GM12892 (cell line): ENCODE measurements at places on chromosomes 4 and X.

DNA sequence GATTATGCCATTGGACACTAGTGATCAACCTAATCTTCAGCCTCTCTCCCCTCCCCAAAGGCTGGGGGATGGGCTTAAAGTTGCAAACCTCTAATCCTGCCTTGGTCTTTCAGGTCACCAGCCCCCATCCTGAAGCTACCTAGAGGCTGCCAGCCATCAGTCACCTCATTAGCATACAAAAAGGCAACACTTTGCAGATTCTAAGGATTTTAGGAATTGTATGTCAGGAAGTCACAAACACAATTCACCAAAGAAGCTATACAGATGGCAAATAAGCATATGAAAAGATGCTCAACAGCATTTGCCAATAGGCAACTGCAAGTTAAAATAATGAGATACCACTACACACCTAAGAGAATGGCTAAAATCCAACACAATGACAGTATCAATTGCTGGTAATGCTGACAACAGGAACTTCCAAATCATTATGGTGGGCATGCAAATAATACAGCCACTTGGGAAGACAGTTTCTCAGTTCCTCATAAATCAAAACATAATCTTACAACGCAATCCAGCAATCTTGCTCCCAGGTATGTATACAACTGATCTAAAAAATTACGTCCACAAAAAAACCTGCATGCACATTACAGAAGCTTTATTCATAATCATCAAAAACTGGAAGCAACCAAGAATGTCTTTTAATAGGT lies 9.0 kb upstream of the PIM2 start:
- no peak for DNase-seq

DNA sequence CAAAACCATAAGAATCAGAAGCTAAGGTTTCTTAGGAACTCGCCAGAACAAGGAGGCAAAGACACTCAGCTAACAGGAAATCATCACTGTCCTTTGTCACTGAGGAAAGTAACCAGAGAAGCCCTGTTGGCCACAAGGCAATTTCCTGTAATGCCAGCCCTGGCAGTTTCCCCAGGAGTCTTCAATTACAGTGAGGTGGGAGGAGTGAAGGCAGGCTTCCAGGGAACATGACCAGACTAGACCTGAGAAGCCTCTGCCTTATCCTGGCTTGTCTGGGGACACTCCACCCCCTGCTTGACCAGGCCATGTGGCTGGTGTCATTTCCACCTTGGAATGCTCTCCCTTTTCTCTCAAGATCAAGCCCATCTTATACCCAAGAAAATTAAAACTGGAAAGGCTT lies 125.3 kb downstream of the COL4A6 start:
- DNase-seq = no peak

GRCh38 chrX:80747832-80748231 lies 61.8 kb downstream of the BRWD3 start:
- DNase-seq = no peak

DNA sequence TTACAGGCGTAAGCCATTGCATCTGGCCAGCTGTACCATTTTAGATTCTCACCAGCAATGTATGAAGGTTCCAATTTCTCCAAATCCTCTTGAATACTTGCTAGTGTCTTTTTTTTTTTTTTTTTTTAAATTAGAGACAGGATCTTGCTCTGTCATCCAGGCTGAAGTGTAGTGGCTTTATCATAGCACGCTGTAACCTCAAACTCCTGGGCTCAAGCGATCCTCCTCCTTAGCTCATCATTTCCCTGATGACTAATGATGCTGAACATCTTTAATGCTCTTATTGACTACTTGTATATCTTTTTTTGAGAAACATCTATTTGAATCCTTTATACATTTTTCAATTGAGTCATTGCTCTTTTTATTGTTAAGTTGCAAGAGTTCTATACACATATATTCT lies 40.3 kb downstream of the HDAC8 start:
- DNase-seq = no peak

DNA sequence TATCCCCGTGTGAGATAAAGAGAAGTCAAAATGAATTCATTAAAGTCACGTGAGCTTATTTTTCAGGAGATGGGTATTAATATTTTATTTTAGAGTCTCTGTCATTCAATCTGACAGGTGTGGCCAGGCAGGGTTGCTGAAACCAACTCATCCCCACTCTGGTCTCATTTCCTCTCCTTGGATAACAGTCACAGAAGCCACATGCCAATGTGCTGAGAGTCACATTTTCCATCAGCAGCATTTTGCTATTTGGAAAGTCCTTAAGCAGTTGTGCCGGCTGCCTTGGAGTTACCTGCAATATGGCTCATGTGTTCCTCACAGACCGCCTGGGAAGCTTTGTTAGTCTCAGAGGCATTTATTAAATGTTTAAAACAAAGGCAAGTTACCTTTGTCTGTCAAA lies 302.3 kb downstream of the DCHS2 start:
- no peak for DNase-seq

- DNase-seq = no peak
Measured at GRCh38 chr4:1294891-1295290, 5.2 kb downstream of the MAEA start.

GRCh38 chr4:102772738-102773340 lies 12.1 kb upstream of the MANBA start:
- DNase-seq = no peak

GRCh38 chr4:13912966-13913365 lies 285.4 kb upstream of the BOD1L1 start:
- DNase-seq = no peak

GRCh38 chrX:132802033-132802432 lies 156.4 kb downstream of the HS6ST2 start:
- DNase-seq = no peak

DNA sequence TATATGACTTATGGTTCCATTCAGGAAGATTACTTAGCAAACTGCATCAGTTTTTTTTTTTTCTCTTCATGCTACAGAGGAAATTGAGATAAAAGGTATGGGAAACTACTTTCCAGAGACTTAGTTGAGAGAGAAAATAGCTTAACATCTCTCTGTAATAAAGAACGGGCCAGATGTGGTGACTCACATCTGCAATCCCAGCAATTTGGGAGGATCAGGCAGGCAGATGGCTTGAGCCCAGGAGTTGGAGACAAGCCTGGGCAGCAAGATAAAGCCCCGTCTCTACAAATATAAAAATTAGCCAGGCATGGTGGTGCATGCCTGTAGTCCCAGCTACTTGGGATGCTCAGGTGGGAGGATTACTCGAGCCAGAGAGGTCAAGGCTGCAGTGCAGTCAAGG lies 271.2 kb upstream of the TENM3 start:
- DNase-seq = no peak

- DNase-seq = no peak
Measured at GRCh38 chrX:2592279-2592678, 91.5 kb upstream of the DHRSX start.

DNA sequence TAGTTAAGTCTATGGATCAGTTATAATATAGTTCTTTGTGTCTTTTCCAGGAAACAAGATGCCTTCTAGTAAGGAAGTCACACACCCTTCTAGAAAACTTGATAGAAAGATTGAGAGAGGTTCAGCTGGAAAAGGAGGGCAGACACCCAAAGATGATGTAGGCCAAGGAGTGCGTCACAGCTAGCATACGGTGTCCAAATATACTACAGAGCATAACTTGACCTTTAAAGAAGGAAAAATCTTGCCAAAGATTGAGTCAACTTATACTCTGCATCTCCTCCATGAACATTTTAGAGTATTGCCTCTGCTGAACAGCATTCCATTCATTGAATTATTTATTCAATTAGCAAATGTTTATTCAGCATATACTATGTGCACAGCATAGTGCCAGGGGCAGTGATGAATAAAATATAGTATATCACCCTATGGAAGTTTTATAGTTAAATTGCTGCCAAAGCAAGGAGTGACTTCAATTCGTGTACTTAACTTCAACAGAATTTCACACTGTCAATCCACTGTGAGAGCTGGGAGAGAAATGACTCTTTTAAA lies 51.9 kb upstream of the SLC6A14 start:
- no peak for DNase-seq

GRCh38 chr4:115360431-115360830 lies 247.0 kb upstream of the NDST4 start:
- no peak for DNase-seq

GRCh38 chr4:106594291-106594952 lies 225.8 kb upstream of the GIMD1 start:
- no peak for DNase-seq

DNA sequence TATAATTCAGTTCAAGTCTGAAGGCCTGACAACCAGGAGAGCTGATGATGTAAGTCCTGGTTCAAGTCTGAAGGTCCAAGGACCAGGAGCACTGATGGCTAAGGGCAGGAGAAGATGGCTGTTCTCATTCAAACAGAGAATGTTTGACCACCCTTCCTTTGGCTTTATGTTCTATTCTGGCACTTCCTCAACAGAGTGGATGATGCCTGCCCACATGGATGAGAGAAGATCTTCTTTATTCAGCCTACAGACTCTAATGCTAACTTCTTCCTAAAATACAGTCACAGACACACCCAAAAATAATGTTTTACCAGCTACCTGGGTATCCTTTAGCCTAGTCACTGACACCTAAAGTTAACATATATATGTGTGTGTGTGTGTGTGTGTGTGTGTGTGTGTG lies 25.6 kb upstream of the IRF2 start:
- no peak for DNase-seq

- no peak for DNase-seq
Measured at GRCh38 chrX:349702-350101, 31.1 kb upstream of the GTPBP6 start.

GRCh38 chr4:24928708-24929107 lies 15.9 kb upstream of the CCDC149 start:
- DNase-seq = no peak

DNA sequence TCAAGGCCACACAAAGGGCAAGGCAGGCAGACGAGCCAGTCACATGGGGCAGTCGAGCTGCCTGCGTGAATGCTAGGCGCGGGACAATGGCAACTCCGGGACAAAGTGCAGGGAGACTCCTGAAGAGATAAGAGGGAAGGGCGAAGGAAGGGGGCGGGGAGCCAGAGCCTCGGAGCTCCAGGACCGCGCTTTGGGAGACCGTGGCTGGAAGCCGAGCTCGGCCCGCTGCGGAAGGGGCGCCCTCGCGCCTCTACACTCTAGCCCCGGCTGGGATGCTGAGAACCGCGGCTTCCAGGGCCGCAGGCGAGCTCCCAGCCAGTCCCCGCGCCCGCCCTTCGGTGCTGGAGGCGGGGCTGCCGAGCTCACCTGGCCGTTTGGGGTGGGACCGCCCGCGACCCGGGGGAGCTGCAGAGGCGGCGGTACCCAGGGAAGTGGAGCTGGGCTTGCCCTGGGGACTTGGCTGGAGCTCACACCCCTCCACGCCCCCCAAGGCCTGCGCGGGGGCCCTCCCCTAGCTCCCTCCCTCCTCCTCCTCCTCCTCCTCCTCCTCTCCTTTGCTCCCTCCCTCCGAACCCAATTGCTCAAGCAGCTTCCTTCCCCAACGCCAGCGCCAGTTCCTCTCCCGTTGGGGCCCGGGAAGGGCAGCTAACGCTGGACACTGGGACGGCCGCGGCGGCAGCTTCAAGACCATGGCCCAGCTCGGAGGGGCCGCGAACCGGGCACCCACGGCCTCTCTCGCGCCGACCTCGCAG lies at the start of gene SOWAHD:
SOWAHD (plus strand) TSS at position 610 of the 752 bp plus-strand sequence; CDS start at position 690, 80 bp downstream.
- DNase-seq = no peak

DNA sequence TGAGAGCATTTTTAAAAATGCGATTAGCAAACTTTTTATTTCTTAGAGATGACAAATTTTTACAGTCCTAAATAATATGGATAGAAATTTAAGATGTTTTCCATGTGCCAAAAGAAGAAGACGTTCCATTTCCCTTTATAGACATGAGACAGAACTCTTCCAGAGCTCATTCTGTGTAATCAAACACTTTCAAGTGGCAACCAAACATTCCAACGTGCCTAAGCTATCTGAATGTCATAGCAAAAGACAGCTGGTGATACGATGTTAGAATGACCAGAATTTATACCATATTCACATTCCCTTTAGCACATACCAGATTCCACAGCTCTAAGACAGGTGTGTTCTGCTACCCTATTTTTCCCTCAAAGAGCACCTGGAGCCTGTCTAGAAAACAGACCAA lies 133.2 kb downstream of the ENOX2 start:
- DNase-seq = no peak

DNA sequence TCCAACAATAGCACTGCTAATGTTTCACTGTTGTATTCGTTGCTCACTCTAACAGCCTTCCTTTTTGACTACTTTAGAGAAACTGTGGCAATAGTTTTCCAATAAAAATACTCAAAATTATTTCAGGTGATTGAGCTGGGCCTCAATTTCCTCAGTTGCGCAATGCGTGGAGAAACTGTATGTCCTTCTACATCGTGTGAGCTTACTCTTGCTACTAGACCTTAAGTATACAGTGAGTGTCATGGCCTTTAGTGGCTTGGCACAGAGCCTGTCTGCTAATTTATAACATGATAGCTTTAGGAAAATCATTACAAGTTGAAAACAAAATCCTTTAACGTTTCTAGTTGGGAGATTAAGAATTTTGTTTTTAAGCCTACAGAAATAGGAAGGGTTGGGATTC lies 114.5 kb downstream of the COL4A6 start:
- no peak for DNase-seq

DNA sequence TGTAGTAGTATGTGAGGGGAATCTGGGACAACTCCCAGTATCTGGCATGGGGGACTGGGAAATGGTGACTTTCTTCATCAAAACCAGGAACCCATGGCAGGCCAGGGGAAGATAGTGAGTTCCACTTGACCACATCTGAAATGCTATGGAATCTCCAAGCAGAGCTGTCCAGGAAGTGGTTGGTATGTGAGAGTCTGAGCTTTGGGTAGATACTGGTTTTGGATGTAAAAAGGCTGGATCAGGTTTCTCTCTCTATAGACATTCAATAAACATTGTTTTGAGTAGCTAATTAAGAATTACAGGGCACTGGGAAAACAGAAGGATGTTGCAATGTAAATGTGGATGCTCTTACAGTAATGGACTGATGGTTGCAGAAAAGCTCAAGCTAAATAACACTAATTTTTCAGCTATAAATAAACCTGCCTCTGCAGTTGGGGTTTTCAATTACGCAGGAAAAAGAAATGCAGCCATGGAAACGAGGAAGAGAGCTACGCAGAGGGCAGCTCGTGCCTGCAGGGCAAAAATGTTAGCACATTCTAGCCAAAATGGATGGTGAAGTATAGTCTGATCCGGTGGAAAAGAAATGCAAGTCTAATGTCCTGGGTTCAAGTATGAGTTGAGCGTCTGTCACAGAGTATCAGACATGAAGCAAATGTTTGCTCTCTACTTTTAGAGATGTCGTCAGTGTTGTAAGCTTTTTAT lies 13.4 kb upstream of the CHRNA9 start:
- no peak for DNase-seq

DNA sequence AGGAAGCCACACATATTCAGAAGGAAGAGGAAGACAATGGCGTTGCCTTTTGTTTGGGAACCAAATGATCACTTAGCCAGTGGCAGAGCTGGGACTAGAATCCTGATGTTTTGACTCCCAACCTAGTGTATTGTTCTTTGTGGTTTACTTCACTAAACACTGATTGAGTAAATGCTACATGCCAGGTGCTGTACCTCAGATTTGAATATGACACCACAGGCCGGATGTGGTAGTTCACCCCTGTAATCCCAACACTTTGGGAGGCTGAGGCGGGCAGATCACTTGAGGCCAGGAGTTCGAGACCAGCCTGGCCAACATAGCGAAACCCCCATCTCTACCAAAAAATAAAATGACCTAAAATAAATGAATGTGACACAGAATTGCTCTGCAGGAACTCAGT lies 8.4 kb downstream of the NDUFA1 start:
- DNase-seq = no peak

- no peak for DNase-seq
Measured at GRCh38 chr4:79852305-79852730, 220.7 kb downstream of the ANTXR2 start.

GRCh38 chrX:73563738-73564068 lies 706 bp downstream of the CHIC1 start:
- no peak for DNase-seq

- no peak for DNase-seq
Measured at GRCh38 chr4:7890635-7891393, 48.8 kb downstream of the AFAP1 start.
